ENCODE measurements at places on chromosomes 6 and 20. TPM values are rescaled to one million over a fixed set of nuclear protein-coding genes. Genes with fewer than 3 reads are reported as not detected.
A peak's percentile ranks its signal among the peaks of the same experiment; 100 is the strongest.

DNA sequence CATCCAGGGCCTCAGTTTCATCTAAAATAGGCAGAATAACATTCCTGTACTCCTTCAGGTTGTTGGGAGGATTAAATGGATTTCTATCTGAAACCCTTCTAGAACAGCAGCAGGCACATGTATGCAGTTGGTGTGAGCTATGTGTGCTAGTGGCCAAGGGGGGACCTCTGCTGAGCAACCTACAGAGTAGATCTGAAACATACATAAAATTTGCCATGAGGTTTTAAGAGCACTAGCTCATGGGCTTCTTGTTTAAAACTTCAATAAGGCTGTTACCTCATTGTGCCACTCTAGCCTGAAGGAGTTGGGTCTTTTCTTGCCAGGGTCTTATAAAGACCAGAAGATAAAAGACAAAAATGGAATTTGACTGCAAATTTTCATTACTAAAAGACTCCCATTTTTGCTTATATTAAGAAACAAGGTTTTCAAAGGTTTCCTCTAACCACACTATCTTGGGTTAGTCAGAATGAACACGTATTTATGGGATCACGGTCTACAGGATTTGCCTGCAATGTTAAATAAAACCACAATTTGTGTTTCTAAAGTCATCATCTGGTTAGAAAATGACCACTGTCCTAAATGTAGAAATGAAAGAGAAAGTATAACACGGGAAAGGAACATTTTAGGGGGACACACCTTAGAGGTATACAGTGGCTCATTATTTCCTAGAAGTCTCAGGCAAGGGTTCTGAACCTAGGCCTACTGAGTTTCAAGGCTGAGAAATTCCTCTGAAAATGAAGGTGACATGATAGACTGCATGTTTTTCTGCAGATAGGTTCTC, 144.9 kb upstream of the OLIG3 start:
- no peak for DNase-seq

GRCh38 chr20:39943336-39943735, 745.7 kb downstream of the MAFB start:
- DNase-seq = no peak

The NKX2-4 gene
- total RNA-seq = not detected

DNA sequence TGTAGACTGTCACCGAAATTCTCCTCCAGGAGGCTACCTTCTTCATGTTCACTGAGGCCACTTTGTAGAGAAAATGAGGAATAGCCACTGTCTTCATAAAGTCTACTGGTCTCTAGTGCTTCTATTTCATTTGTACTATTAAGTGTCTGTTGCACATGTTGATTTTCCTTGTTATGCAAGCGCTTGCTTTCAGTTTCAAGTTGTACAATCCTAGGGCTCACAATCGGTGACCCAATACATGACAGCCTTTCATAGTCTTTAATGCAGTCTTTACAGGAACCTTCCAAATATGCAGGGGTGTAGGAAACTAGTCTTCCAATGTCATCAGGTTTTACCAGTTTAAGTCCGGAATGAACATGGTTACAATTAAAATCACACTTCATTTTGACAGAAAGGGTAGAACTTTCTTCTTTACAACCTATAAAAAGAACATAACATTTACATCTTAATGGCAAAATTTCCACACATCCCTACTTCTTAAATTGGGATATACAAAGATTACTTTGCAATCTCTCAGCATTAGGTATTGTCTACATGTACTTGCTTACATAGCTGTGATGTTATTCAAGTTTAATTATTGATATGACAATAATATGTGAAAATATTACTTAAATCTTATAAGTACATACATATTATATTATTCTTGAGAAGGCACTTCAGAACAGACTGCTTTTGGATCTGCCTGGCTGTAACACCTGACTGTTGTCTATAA, 7.5 kb downstream of the FBXO5 start:
- no peak for DNase-seq

The BPIFB2 gene
- not detected for total RNA-seq

DNA sequence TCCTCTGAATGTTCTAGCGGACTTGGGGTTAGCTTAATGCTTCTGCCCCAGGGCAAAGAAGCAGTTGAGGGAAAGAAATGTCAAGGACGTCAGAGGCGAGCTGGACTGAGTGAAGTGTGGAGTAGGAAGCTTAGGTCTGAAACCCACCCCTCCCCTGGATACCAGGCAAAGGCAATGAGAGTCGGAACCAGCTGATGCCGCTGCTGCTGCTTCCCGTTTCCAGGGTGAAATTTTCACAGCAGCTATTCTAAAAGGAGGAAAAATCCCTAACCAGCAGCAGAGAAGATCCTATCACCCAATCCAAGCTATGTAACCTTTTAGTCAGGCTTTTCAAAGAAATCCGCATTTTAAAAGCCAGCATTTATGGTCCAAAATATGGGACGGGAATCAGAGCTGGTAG, 564.3 kb downstream of the LMBRD1 start:
- DNase-seq = no peak

- DNase-seq = peak; percentile 84
Measured at GRCh38 chr6:137904822-137905617, 38.0 kb downstream of the TNFAIP3 start.

All from endothelial cell of umbilical vein (primary cell).